NCI-H748 treated with DMSO at 0.1 percent for 48 hours (cell line): ENCODE measurements at places on chromosomes 11 and 22.

DNA sequence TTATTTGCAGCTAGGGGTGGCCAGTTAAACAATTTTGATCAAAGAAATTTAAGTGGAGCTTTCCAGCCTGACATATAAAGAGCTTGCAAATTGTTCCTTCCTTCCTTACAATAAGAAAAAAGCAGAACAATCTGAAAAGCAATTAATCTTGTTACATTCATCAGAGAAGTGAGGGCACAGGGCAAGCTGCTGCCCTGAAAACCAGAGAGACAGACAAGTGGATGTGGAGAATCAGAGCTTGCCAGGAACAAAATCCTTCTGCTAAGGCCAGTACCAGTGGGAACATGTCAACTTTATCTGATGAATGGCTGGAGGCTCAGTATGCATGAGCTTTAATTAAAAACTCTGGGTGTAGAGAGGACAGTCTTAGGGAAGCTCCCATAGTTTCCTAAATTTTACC lies 8.8 kb downstream of the CCDC179 start:
- no peak for DNase-seq

DNA sequence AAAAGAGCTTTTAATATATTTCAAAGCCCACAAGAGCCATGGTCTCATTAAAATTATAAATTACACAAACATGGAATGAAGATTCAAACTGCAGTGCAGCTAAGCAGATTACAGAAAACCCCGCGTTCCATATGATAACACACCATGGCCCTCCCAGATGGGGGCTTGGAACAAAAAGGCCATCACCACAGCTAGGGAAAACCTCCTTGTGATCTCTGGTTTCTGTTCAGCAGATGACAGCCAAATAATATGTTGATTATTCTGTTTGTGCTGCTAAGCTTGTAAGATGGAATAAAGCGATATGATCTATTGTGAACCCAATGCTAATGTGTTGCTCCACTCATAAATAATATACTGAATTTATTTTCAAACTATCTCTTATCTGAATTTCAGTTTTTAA lies 28.5 kb downstream of the IMMP1L start:
- no peak for DNase-seq

GRCh38 chr11:75968021-75968625 lies 153.1 kb downstream of the UVRAG start:
- no peak for DNase-seq

- DNase-seq = no peak
Observed at GRCh38 chr11:1619449-1619848, 2.5 kb downstream of the KRTAP5-4 start.

- DNase-seq = no peak
Observed at GRCh38 chr11:133842053-133842452, 3.3 kb downstream of the SPATA19 start.

GRCh38 chr11:126311401-126312291 lies 7.8 kb downstream of the DCPS start:
- no peak for DNase-seq

DNA sequence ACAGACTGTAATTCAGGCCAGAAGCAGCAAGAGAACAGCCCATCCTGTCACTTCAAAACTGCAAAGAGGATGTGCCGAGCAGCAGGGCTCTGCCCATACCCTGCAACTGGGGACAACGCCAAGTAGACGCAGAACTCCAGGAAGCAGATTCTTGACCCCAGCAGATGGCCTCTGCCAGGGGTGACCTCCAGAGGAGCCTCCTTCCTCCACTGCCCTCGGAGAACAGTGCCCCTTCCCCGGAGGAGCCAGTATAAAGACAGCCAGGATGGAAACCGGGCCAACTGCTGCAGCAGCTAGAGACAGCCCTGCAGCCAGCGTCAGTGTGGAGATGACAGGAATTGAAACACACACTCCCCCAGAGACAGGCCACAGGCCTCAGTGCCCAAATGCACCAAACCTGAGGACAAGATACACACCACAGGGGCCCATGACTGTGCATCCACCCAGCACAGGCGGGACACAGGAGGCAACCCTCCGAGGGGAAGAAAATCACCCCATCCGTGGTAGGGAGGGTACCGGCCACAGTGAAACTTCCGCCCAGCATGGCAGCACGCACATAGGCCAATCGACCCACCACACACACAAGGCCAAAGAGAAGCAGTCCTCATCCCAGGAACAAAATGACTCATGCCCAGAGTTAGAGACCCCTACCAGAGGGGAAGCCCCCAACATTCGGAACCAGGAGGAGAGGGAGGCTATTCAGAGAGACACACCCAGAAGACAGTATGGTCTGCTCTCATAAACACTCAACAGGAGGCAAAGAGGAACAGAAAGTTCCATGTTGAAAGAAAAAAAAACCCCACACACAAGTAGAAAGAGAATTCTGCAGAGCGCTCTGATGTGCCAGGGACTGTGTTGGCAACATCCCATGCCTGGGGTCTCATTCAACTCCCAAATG lies 5.6 kb downstream of the AHNAK start:
- no peak for DNase-seq

DNA sequence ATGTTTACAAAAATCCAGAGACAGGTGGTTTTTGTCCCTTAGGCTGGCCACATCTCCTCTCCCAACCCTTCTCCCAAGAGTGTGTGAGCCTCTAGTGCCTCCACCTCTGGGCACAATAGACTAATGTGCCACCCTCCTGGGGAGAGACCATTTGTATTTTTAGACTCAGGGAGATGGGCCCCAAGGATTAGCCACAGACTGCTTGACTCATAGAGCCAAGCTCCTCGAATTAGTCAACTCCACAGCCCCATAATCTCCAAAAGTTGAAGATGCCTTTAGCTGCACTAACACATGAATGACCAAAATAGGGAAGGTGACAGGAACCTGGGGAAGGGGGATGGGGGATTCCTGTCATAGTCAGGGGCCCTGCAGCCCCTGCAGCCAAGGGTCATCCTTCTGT lies 53.0 kb upstream of the LRRC32 start:
- DNase-seq = no peak

- no peak for DNase-seq
Observed at GRCh38 chr11:126140926-126141280, 70.5 kb downstream of the RPUSD4 start.

DNA sequence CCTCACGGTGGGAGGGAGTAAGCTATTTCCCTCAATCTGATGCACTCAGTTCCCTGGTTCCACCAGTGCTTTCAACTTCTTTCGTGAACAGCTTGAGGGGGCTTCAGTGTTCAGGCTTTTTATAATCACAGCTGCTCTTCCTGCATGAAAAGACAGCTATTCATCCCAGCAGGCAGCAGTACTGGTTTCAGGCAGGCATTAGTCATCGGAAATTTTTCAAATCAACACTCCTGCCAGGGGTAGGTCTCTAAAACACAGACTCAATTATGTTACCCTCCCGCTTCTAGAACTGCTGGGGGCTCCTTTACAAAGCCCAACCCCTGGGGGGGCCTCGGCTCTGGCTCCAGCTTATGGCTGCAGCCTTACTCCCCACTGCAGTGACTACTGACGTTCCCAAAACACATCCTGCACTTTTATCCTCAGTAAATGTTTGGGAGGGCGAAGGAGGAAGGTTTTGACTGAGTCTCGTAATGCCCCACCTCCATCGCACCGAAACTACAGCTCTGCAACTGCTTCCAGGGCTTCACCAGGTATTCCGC lies 5.8 kb downstream of the POLDIP3 start:
- DNase-seq = no peak

DNA sequence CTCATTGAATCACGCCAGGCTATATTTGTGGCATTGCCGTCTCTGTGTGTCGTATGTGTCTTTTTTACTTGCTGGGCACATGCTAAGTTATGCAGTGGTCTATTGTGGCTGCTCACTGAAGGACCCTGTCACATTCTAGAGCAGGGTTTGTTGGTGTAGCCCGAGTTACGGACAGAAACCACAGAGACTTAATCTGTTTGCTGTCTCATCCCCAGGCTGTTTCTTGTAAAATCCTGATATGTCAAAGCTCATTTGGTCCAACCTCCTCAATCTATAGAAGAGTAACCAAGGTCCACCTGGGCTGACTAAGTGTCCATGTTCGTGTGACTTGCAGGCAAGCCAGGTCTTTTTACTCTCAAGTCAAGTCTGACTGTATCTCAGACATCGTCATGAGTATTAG lies 5.0 kb downstream of the DPF2 start:
- no peak for DNase-seq

DNA sequence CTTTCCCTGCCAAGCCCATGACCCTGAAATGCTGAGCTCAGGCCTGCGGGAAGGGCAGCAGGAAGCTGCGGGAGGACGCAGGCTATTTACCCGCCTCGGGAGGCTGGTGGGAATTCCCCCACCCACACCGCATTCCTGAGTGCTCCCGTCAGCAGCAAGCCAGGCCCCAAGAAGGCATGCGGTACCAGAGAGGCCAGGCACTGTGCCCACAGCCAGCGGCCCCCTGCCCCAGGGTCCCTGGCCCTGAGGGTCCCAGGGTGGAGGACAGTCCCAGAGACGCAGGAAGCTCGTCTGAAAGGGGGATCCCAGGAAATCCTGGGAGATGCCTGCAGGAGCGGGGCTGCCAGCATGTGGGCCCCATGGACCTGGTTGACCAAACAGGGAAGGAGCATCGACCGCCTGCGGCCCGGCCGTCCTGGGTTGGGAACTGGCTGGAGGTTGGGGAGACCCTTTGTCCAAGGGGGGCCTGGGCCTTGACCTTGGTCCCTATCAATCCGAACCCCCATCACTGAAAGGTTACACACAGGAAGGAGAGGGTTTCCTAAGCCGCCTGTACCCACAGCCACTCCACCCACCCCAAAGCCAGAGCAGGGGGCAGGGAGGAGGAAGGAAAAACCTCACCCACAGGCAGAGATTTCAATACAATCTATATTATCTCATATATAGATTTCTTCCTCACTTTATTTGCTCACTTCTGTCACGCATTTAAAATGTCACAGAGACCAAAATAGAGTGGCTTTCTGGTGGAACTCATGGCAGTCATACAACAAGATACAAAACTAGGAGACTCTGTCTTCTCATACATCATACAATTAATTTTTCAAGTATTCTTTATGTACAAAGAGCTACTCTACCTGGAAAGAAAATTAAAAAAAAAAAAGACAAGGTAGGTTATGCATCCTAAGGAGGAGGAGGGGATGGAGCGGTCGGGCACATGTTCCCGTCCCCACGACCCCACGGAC lies 17.1 kb downstream of the MAFF start:
- DNase-seq = no peak

GRCh38 chr11:66728038-66728692 lies 851 bp downstream of the SPTBN2 start:
- no peak for DNase-seq

DNA sequence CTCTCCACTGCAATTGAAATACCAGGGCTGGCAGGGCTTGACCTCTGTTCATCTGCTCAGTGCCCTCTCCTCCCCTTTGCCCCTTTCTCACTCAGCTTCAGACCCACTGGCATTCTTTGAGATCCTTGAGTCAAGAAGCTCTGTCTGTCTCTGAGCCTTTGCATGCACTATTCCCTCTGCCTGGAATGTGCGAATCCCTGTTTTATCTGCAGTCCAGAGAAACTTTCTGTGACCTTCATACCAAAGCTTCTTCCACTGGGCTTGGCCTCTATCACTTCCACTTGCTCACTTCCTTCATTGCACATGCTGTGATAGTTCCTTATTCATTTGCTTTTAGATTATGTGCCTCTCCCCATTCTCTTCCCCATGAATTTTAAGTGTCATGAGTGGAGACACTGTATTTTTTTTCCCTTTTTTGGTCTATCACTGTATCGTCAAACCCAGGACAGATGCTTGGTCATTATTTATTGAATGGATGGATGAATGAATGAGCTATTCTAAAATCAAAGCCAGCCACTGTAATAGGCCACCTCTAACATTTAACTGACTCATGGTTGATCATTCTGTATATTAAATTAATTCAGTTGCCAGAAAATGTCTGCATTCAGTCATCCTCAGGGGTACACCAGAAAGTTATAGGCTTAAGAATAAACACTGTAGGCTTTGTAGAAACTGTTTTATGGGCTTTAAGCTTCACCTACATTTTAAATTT lies 88.7 kb upstream of the TIMP3 start:
- no peak for DNase-seq

DNA sequence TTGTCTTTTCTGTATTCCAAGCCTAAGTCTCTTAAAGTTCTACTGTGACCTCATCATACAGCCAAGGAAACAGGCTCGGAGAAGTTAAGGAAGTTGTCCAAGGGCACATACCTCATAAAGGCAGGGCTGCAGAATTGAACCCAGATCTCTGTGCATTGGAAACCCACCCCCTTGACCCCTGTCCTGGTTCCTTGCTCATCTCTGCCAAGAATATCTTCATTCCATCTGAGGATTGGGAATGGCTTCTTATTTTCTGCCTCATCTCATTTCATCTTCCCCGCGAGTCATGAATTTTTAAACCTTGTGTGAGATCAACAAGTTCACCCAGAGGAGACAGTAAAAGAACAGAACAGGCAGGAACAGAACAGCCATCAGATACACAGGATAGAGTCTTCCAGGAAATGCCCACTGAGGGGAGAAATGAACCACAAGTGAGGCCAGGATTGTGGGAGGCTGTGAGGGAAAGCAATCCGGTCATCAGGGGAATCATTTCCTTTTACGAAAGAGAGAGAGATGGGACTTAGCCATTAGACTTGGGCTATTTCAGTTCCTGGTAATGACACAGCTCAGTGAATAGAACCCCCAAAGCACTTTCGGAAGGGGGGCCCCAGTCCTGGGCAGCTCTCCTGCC lies 34.4 kb upstream of the LRRC10B start:
- no peak for DNase-seq

DNA sequence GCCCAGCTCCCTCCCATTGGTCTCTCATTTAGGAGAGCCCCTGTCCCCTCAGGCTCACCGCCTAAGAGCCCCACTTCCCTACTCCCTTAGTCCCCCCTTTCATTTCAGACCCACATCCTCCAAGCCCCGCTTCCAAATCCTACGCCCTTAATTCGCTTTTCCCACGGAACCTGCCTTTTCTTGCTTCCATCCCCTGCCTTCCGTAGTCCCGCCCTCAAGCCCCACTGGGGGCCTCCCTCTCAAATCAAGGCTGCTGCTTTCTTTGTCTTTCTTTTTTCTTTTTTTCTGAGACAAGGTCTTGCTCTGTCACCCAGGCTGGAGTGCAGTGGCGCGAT lies 396 bp downstream of the CCDC157 start:
- DNase-seq = no peak

GRCh38 chr11:65791719-65792213 lies 4.9 kb downstream of the OVOL1 start:
- DNase-seq = no peak

DNA sequence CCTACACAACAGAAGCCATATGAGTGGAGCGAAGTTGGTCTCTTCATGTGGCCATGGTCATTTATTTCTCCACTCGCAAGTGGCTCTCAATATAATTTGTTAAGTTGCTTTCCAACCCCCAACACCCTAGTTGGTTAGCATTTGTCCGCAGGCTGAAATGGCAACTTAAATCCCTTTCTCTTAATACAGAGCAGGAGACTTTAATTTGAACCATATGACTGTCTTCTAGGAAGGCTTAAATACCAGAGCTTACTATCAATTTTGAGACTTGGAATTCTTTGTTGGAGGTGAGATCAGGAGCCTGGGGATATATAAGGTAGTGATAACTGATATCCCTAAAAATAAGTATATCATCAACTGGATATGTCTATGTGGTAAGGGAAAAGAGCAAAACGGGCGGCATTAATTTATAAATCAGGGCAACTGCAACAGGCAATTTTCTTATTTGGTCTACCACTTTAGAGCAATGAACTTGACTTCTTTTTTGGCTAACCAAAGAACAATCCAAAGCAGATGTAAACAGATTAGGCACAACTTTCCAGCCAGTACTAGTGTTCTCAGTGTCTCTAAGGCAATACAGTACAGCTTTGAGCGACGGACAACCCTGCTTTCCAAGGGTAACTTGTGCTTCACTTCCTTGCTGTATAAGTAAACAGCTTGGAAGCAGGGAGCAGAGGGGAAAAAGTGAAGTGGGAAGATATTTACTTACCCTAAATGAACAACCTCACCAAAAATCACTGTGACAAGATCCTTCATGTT lies 74.7 kb upstream of the APOA1 start:
- no peak for DNase-seq

- no peak for DNase-seq
Observed at GRCh38 chr22:38171927-38172831, 9.5 kb downstream of the PLA2G6 start.
